GM04503 (cell line): ENCODE measurements at places on chromosomes 4 and X.

- DNase-seq: no peak
Observed at GRCh38 chr4:165198329-165198728, 9.0 kb upstream of the KLHL2 start.

- DNase-seq: no peak
Observed at GRCh38 chr4:67877086-67877485, 6.7 kb downstream of the TMPRSS11D start.

GRCh38 chrX:19063030-19063429 lies 59.2 kb downstream of the ADGRG2 start:
- no peak for DNase-seq

GRCh38 chr4:74920704-74921103 lies 12.2 kb upstream of the PARM1 start:
- no peak for DNase-seq

DNA sequence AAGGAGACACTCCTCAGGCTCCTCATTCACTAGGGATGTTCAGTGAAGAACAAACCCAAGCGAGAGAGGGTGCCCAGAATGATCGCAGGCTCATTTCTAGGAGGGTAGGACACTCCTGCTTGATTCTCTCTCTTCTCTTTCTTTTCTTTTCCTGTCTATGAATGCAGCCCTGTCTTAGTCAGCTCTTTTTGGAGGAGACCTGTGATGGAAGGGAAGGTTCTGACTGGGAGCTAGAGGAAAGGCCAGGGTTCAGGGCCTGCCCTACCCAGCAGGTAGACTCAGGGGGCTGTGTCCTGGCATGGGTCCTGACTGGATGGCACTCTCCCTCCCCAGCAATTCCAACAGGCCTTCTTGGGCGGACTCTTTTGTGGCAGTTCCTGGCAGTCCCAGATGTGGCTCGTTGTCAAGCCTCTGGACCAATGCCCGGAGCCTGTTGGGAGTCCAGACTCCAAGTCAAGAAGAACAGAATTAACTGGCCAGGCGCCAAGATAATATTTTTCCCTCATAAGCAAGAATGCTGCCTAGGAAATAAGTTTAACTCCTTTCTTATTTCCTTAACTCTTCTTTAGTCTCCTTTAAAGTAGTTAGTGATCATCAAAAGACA lies 139.4 kb upstream of the SCML1 start:
- no peak for DNase-seq

GRCh38 chrX:56564164-56564885 lies 898 bp downstream of the UBQLN2 start:
- no peak for DNase-seq

- DNase-seq: no peak
Observed at GRCh38 chr4:78588894-78589545, 37.5 kb downstream of the ANXA3 start.

DNA sequence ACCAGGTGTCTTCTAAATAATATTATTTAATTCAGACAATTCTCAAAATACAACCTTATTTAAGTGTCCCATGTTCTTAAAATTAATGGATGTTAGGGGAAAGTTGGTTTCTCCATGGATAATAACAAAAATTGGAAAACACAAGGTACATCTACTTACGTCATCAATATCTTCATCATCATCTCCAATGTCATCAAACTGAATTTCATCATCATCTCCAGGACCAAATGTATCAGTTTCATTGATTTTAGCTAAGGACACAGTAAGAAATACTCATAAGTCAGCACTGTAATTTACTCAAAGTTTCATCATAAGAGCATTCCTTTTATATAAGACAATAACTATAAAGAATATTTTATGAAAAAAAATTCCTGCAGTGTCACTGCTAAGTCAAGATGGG lies 11.3 kb downstream of the EIF1AX start:
- no peak for DNase-seq

- DNase-seq: no peak
Observed at GRCh38 chrX:15349046-15349445, 13.7 kb upstream of the PIGA start.

DNA sequence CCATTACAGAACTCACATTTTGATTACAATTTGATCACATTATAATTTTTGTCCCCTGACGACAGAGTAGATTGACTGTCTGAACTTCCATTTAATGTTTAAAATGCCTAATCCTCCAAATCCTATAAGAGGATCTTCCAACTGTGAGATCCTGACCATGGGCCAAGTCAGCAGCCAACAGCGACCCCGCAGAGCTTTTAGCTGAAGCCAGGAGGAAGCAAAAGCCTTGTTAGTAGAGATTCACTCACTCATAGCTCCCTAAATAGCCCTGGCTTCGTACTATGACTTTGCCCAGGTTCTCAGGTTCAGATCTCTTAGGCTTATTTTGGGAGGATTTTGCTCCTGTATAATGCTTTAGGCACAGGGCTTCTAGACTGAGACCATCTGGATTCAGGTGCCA lies 413.1 kb downstream of the NKX6-1 start:
- DNase-seq: no peak

DNA sequence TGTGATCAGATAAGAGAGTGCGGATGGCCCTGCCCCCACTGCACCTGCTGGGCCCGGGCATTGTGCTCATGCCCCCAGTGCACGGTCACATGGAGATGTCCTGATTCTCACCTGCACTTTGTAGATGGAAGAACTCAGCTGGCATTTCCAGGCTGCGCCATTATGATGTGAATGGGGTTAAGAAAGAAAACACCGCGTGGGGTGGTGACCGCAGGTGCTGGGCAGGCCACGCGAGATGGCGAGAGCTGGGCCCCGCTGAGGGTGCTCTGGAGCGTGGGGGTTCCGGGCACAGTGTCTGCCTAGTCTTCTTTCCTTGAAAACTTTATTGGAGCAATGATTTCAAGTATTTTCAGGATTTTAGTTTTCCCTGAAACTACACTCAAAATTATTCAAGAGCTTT lies 17.8 kb upstream of the HGFAC start:
- no peak for DNase-seq

GRCh38 chr4:14967982-14968381 lies 34.3 kb upstream of the CPEB2 start:
- DNase-seq: no peak

- no peak for DNase-seq
Observed at GRCh38 chr4:26731351-26732035, 129.1 kb upstream of the STIM2 start.

DNA sequence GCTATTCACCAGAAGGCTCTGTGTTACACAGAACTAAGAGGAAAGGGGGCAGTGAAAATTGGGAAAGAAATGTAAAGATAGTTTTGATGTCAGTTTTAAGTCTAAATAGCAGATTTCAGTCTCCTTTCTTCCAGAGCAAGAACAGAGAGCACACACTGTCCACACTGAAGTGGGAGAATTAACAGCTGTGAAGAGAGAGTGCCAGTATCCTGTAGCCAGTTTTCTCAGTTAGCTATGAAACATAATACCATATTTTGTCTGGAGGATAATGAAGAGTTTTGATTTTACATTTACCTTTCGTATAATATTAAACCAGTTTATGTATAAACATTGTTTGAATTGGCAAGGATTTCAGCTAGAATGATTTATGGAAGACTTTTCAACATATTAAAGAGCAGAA lies 35.1 kb downstream of the FBXO8 start:
- DNase-seq: no peak

DNA sequence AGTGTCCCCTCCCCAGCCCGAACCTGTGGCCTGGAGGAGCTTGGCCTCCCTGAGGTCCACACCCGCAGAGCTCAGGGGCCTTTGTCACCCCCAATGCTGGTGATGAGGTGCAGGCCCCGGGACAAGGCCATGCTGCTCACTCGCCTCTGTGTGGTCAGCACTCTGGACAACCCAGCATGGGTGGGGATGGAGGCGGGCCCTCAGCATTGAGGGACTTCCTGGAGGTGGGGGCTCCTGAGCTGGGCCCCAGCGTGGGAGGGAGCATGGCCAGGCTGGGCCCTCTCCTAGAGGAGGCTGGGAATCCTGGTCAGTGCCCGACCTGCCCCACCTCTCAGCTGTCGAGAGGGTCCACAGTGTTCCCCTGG lies 30.6 kb downstream of the TACC3 start:
- no peak for DNase-seq

- no peak for DNase-seq
Observed at GRCh38 chr4:1249731-1250526, 999 bp upstream of the CTBP1 start.

- no peak for DNase-seq
Observed at GRCh38 chr4:150425161-150425560, 156.8 kb upstream of the MAB21L2 start.

DNA sequence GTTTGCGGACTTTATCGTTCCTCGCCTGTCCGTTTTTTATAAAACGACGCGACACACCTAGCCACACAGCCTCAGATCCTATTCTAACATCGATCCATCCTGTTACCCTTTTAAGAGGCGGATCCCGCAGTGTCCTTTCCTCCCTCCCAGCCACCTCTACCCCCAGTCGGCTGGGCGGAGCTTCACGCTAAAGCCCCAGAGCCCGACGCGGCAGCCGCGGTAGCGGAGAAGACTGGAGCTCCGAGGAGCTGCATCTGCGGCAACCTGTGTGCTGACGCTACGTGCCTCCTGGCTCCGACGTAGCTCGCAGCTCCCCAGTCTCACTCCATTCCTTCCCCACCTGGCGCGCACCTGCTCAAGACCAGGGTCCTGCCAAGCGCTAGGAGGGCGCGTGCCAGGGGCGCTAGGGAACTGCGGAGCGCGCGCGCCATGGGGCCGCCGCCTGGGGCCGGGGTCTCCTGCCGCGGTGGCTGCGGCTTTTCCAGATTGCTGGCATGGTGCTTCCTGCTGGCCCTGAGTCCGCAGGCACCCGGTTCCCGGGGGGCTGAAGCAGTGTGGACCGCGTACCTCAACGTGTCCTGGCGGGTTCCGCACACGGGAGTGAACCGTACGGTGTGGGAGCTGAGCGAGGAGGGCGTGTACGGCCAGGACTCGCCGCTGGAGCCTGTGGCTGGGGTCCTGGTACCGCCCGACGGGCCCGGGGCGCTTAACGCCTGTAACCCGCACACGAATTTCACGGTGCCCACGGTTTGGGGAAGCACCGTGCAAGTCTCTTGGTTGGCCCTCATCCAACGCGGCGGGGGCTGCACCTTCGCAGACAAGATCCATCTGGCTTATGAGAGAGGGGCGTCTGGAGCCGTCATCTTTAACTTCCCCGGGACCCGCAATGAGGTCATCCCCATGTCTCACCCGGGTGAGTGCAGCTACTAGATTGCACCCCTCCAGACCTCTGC lies at the start of gene RNF128:
Gene RNF128, plus strand, starts transcription at position 217 of the 953 bp plus-strand sequence. Its CDS starts 213 bp downstream, at position 430.
- no peak for DNase-seq

DNA sequence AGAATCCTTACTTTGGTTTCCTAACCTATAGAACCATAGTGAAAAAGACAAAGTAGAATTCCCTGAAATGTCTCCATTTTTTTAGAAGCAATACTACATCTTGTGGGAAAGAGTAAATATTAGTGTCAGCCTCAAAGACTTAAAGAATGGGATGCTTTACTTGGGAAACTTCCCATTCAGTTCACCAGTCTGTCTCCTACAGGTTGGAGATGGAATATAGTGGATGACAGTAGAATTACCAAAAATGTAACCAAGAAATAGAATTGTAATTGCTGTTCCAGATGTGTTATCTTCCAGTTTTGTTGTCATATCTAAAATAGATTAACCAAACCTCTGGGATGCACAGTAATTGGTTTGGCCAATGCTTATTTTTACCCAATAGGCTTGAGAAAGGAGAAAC lies 338.6 kb upstream of the GRID2 start:
- DNase-seq: no peak

GRCh38 chrX:155215443-155216178 lies 649 bp upstream of the VBP1 start:
- DNase-seq: no peak

- no peak for DNase-seq
Observed at GRCh38 chr4:5019274-5019673, at the start of gene CYTL1. TSS of gene CYTL1 (minus strand) at chr4:5019458. CDS start at chr4:5019445, 13 bp downstream.

GRCh38 chr4:114728426-114728825 lies 129.8 kb downstream of the UGT8 start:
- no peak for DNase-seq

- DNase-seq: no peak
Observed at GRCh38 chr4:56860781-56861180, 39.3 kb upstream of the SPINK2 start.
